ENCODE measurements at places on chromosomes 5 and 9.

GRCh38 chr5:175248416-175248905 is 195.5 kb downstream of the DRD1 start:
- DNase-seq: no peak

- no peak for DNase-seq
These were observed 258.0 kb downstream of the TLE4 start for GRCh38 chr9:79829566-79830302.

DNA sequence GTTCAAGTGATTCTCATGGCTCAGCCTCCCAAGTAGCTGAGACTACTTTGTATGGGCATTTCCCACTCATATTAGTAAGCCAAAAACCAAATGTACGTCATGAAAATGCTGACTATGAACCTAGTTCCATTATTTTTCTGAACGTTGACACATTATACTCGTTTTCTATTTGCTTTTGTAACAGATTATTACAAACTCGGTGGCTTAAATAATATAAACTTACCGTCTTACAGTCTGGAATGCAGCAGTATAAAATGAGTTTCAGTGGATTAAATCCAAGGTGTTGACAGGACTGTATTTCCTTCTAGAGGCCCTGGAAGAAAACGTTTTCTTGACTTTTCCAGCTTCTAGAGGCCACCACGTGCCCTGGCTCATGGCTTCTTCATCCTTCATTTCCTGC is 517.0 kb downstream of the GADD45G start:
- DNase-seq: no peak

- DNase-seq: no peak
These were observed 330.2 kb upstream of the NREP start for GRCh38 chr5:112087222-112087621.

DNA sequence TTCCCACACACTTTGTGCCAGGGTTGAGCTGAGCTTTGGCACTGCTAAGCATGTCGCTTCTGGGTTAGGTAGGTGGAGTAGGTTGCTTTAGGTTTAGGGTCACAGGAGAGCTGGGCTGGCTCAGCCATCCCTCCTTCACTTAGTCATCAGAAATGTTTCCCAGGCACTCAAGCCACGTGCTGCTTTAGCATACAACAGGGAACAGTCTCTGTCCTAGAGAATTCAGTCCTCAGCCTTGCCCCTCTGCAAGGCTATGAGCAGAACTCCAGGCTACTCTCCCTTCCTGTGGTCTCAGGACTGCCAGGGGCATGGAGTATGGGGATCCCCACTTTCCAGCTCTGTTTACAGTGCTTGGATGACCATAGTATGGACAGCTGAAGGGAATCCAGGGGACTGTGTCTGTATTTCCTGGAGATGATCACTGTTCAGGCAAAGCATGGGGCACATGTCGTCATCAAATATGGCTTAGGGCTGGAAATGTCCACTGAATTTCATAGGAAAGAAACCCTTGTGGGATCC is 7.5 kb upstream of the ANKRD33B start:
- DNase-seq: no peak

DNA sequence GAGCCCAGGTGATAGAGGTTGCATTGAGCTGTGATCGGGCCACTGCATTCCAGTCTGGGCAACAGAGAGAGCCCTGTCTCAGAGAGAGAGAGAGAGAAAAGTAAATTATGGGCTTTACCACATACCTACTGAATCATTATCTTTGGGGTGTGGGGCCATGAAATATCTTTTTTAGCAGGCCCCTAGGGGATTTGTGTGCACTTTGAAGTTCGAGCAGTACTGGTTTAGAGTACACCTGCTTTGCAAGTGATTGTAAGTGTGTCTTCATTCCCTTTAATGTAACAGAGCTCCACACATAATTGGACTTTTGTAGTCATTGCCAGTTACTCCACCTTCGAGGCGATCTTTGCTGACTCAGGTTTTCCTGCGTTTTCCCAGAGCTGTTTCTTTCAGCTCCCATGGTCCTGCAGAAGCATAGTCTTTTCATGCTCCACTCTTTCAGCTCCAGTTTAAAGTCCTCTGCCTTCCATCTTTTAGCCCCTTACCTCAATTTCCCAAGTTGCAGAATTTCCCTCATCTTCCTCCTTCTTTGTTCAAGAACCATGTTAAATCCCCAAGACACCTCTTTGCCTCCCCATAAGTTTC is 24.0 kb upstream of the FRMPD1 start:
- no peak for DNase-seq

GRCh38 chr9:93702261-93702660 is 125.9 kb downstream of the PHF2 start:
- DNase-seq: no peak

DNA sequence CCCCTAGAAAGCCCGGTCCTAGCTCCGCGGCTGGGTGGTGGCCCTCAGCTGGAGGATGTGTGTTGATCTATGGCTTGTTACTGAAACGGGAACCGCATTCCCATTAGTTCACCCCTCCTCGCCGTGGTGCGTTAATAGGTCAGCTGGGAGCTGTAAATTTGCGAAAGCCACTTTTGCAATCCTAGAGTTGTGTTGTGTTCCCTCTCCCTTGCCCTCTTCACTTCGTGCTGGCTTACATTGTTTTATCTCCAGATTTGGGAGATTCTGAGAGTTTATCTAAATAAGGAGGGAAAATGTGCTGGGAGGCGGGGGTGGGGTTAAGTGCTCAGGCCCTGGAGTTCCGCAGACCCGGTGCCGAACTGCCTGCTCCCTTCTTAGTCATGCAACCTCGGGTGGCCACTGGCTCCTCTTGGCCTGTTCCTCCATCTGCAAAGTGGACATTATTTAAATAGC is 62.8 kb downstream of the HMCN2 start:
- no peak for DNase-seq

GRCh38 chr5:94288937-94289336 is 329.5 kb downstream of the KIAA0825 start:
- no peak for DNase-seq
